ENCODE measurements at places on chromosomes 6 and 20. TPM values are rescaled to one million over a fixed set of nuclear protein-coding genes. Genes with fewer than 3 reads are reported as not detected.

Gene ESF1
- 12.4 TPM for total RNA-seq

Gene AIF1
- total RNA-seq, result 15.0 TPM

Gene PKHD1
- total RNA-seq, result 0.12 TPM

Gene TGM3
- total RNA-seq, result 0.43 TPM

Gene FAM162B
- total RNA-seq, result 0.75 TPM

All from left colon (tissue), 2 donors.